Cortex of kidney (tissue), 1 donor: ENCODE measurements at places on chromosomes 1 and 21.

DNA sequence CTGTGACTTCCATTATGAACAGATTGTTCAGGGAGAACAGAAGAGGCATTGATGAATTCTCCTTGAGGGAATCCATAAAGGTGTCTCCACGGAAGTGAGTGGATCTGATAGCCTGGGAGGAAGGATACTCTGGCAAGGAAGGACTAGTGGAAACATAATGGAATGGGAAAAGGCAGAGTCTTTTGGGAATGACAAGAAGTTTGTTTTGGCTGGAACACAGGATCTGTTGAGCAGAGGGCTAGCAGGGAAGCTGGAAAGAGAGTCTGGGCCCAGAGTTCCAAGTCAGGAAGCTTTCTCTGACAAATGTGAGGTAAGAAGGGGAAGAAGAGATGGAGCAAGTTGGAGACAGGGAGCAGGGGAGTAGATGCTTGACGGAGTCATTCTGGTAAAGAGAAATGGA lies 8.1 kb downstream of the ADAMTS5 start:
- no peak for DNase-seq

GRCh38 chr1:8211251-8211882 lies 106.5 kb upstream of the SLC45A1 start:
- DNase-seq: no peak

DNA sequence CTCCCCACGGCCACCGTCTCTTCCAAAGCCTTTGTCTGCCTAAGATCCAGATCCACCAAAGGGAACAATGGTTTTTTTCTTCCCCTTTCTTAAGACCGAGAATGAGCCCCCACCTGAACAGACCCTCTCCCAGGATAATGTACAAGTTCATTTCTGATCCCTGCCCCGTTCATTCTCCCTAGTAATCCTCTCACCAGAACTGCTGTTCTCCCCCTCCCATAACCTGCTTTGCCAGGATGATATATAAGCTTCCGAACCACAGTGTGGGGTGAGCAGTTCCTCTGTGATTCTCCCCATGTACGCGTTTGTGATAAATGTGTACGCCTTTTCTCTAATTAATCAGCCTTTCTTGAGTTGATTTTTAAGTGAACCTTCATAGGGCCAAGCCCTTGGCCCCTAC lies 4.9 kb downstream of the RD3 start:
- no peak for DNase-seq

DNA sequence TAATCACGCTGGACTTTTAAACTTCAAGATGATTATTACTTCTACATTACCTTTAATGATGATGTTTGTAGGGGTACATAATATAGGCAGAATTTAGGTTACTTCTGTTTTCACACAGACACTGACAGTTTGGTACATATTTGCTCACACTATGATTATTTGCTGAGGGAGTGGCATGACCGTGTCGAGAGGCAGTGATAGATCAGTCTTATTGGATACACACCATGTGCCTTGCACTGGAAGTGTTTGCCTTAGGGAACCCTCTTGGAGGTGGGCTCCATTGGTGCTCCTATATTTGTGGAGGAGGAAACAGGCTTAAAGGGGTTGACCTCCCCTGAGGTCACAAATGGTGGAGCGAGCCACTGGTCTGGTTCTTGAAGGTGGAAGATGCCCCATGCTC lies 132.1 kb downstream of the PRDM2 start:
- DNase-seq: no peak

- DNase-seq: no peak
Observed at GRCh38 chr1:44471911-44472453, 66.9 kb downstream of the RNF220 start.

GRCh38 chr1:99600782-99601181 lies 45.1 kb upstream of the PALMD start:
- no peak for DNase-seq

DNA sequence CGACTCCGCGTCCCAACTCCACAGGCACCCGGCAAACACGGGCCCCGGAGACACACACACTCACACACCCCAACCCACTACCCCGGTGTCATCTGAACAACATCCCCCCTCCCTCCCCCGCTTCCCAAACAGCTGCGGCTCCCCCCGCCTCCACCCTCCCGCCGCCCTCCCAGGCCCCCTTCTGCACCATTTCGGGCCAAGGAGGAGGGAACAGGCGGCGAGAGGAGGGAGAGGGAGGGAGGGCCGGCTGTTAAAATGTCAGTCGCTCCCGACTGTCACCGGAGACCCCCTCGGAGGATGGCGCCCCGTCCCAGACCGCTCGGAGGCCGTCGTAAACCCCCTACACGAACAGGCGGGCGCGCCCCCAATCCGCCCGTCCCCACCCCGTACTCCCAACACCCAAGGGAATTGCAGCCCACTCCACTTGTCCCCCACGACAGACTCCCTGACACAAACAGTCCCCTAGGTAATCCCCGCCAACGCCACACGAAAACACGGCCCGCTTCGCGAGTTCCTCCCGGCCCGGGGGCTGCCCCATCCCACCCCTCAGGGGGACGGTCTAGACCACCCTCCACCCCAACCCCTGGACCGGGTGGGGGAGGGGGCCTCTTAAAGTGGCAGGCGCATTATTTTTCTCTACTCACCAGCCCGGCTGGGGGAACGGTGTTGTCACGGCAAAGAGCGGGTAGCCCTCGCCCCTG lies 583 bp downstream of the MEF2D start:
- DNase-seq: no peak

DNA sequence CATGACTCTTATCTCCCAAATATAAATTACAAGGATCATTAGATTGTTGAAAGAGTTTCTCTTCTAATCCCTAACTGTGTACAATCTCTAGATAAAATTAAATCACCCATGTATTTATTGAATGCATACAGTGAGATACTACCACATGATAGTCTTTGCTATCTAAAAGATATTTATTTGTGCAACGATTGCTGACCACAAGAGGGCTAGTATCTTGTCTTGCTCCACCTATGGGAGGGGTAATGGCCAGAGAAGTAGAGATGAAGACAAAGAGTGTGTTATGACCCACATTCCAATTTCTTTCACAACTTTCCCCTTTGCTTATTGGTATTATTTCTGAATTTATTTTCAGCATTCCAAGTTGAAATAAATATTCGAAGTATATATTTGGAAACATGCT lies 13.7 kb downstream of the PYHIN1 start:
- DNase-seq: no peak

DNA sequence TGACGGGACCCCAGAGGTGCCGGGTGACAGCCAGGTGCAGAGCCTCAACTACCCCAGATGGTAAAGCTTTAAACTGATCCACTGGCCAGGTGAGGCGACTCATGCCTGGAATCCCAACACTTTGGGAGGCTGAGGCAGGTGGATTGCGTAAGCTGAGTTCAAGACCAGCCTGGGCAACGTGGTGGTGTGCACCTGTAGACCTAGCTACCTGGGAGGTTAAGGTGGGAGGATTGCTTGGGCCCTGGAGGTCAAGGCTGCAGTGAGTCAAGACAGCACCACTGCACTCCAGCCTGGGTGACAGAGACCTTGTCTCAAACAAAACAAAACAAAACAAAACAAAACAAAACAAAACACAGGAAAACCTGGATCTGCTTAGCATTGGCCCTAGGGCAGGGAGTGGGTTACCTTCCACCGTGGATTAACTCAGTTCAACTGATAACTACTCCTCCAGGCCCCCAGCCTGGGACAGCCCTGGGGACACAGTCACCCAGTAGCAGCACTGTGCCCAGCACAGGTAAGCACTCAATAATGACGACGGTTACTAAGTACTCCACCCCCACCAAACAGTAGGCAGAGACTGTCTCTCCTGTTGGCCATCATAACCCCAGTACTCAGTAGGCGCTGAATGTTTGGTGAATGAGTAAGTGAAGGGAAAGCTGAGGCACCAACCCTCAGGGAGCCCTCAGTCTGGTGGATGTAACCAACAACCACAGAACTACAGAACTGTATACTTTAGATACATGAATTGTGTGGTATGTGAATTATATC lies 21.6 kb downstream of the SLC66A1 start:
- no peak for DNase-seq

DNA sequence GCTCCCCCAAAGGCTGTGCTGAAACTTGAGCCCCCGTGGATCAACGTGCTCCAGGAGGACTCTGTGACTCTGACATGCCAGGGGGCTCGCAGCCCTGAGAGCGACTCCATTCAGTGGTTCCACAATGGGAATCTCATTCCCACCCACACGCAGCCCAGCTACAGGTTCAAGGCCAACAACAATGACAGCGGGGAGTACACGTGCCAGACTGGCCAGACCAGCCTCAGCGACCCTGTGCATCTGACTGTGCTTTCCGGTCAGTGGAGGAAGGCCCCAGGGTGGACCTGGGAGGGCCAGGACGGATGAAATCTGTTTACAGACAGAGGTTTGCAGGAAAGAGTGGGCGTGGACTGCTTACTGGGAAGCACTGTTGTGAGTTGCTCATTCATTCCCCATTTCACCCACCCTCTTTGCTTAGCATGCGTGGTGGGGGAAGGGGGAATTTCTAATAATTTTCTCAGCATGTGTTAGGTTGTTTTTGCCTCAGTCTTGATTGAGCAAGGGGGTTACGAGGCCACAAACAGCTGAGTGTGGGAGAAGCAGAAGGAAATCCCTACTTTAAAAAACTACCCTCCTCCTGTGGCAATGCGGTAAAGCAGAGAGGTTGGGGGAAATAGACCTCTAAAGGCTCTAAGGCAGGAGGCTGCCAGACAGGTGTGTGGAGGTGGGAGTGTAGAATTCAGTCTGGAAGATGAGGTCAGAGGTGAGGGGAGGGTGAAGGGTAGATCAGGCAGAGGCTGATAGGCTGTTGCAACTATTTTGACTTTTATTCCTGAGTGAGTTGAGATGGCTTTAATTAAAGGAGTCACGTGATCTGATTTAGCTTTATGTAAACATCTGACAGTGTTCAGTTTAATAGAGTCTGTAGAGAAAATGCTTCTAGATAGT lies 1.3 kb downstream of the FCGR2A start:
- no peak for DNase-seq

DNA sequence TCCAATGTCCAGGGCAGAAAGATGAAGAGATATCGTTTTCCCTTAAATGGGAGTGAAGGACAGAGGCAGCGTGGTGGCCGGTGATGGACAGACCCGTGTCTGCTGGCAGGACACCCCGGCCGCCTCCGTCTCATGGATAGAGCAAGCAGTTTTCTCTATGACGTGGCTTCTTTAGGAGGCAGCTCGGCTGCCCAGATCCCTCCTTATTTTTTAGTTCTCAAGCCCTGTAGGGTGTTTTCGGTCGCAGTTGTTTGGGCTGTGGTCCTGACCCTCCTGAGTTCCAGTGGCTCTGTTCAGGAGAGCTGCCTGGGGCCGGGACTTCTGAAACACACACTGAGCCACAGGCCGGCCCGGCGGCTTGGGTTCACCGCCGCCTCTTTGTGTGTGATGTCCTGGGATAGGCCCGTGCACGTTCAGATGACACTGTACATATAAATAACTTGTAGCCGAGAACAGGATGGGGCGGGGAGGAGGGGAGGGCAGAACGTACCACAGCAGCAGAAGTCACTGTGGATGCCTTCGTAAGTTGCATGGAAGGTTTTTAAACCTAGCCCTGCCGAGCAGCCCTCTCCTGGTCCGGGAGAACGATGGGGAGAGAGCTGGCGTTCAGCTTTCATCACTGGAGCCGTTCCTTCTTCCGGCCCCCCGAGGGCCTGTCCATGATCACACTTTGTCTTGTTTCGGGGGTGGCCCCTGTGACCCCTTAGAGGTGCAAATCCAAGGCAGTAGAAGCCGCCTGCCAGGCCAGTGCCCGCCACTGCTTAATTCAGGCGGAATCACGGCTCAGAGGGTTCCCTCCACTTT lies 65.2 kb downstream of the SIK1 start:
- no peak for DNase-seq

DNA sequence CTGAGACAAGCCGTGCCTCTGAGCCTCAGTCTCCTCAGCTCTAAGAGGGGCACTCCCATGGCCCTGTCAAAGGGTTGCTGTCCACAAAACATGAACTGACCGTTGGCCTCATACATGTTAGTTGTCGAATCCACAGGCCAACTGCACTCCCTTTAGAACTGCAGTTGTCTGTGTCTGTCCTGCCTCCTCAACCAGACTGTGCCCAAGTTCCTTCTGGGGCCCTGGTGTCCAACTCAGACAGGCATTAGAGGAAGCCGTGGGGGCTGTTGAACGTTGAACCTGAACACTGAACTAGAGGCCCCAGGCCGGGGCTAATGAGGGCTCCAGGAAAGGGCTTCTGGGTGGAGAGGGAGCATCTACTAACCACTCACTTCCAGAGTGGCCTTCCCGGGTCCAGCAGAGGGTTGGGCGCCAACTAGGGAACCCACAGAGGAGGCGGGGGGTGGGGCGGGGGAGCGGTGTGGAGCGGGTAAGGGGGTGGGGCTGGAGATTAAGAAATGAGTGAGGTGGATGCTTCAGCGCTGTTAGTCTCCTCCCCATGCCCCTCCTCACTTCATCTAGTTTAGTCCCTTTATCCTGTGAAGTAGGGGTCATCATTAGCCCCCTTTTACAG lies at the start of gene RAB42:
RAB42 (plus strand) TSS at position 558 of the 613 bp plus-strand sequence. CDS start 247 bp downstream, outside the sequence.
- DNase-seq: no peak

GRCh38 chr1:44037154-44037553 lies 5.9 kb upstream of the SLC6A9 start:
- DNase-seq: no peak

DNA sequence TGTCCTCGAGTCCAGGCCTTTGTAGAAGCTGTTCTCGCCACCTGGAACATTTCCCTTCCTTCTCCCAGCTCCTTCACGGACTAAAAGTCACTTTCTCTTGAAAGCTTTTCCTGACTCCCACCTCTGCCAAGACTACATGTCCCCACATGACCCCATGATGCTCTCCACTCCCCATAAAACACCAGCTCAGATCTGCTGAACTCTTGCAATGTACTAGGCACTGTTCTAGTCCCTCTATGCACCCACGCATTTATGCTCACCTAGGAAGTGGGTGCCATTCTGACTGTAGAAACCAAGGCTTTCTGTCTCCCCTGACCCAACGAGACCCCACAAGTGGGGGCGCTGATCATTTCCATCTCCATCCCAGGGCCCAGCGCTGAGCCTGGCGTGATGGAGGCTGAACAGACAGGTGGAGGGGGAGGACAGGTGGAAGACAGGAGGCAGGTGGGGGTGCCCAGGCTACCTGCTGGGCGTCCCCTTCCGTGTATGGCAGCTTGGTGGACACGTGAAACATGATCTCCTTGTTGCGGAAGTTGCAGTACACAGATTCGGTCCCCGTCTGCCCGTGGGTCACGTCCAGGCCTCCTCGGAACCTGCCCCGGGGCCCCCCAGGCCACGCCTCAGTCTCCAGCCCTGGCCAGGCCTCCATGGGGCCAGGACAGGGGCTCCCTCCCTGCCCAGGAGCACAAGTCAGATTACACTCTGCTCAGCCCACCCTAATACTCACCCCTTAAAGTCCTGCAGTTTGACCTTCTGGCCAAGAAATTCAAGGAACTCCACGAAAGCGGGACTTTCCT lies 58.0 kb downstream of the RAP1GAP start:
- DNase-seq: no peak

- DNase-seq: no peak
Observed at GRCh38 chr1:75768016-75768415, 18.0 kb upstream of the RABGGTB start.

DNA sequence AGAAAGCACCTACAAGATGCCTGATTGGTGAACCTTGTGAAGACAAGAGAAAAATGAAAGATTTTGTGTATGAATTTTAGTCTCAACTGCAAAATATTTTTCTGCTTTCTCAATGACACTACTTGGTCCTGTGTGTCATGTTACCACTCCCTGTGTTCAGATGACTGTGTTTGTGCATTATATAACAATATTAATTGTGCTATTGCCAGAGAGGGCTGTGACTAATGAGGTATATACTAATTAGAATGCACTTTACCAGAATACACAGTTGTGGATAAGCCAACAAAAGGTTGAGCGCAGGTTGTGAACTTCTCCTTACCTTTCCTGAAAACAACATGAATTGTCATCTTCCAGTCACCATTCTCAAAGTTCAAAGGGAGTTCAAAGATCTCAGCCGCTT lies 17.3 kb upstream of the FMO2 start:
- DNase-seq: no peak
